Upper lobe of right lung (tissue), 1 donor: ENCODE measurements at places on chromosomes 1 and 21.

DNA sequence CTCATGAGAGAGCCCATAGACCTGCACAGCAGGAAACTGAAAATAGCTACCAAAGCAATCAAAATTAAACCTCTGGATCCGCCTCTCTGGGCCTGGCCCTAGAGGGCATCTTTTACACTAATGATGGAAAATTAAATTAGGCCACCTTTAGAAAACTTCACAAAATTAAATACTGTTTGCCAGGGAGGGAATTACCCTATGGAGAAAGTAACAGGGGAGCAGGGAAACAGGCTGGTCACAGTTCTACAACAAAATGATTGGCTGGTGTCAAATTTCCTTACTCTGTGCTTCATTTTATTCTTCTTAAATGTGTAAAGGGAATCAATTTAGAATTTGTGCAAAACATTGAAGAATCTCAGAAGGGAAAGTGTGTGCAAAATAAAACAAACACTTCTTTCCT, 62.4 kb downstream of the SPATA46 start:
- no peaks in the 10 kb centered on the region for H3K4me1 ChIP-seq
- no peak overlapping the region for H3K4me3 ChIP-seq
- DNase-seq: no peak
- H3K27ac ChIP-seq: no peak overlapping the region
- no peaks in the 10 kb centered on the region for H3K36me3 ChIP-seq

DNA sequence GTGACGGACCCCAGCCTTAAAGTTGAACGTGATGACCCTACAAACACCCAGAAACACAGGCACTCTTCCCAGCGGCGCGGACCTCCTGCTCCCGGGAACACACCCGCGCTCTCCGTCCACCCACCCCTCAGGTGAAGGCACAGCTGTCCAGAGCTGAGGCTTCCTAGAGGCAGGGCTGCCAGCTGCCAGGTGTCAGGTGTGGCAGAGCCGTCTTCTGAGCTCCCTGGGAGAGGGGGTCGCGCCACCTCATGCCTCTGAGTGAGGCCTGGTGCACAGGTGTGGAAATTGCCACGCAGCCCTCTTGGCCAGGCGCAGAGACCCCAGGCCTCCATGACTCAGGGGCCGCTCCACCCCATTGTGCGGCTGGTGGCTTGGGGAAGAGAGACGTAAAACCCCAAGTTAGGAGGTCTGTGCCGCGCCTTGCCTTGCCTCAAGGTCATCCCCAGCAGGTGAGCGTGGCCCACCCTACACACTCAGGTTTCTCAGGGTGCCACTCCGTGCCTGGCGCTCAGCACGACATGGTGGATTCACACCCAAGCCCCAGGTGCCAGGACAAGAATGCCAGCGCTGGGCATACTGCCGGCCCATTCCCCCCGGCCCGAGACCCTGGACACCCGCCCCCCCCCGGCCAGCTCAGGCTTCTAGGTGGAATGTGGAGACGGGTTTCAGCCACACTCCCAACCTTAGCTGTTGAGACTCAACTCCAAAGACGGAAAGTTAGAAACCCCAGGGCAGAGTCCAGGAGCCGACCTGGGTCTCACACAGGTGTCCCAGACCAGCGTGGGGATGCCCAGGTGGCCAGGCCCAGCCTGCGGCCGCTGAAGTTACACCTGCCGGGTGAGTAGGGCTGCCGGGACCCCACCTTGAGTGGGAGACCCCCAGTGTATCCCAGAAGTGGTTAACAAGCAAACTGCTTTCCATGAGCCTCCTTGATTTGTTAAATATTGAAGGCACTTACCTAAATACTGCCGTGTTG, 8.4 kb downstream of the FAAP20 start:
- H3K27ac ChIP-seq: no peak overlapping the region
- no peaks in the 10 kb centered on the region for H3K27me3 ChIP-seq
- H3K4me3 ChIP-seq: no peak overlapping the region
- peaks cover 20% of the 10 kb centered on the region for H3K4me1 ChIP-seq
- peak; percentile 64 for DNase-seq

DNA sequence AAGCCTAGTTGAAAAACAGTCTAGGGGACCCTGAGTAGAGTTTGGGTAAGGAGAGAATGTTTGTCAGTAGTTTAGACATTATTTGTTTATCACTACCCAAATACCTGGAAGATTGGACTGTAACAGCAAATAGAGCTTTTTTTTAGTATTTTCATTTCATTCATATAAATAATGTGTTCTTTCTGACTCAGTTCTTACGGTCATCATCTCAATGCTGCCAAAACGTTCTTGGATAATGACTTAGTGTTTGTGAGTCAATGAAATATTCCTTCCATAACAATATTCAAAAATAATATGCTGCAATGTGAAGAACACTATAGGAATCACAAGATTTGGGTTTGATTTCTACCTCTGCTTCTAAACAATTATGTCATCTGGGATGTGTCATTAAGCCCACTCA, 400.0 kb upstream of the PKN2 start:
- no peaks in the 10 kb centered on the region for H3K36me3 ChIP-seq
- H3K27me3 ChIP-seq: no peaks in the 10 kb centered on the region
- DNase-seq: no peak
- no peak overlapping the region for H3K27ac ChIP-seq

DNA sequence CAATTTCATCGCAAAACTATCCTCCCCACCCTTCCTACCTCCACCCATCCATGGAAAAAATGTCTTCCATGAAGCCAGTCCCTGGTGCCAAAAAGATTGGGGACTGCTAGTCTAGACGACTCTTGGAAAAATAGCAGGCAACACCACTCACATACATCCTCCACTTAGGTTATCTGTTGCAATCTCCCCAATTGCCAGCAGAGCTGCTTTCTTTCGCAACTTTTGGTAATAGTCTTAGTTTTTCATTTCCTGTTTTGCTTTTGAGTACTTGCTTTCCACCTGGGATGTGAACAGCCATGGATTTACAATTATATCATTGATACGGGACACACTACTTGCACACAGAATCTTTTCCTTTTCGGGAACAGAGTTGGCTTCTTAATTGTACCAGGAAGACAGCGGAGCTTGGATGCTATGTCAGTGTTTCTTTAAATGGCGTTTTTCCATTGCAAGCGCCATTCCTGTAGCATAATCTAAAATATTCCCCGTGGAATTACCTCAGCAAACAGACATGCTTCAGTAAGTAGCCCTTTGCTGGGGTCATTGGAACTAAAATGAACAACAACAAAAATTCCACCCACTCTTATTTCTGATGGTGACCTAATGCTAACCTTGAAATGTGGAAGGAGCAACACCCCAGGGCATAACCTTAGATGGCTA, 183.3 kb upstream of the ADGRL2 start:
- no peak overlapping the region for H3K27ac ChIP-seq
- no peaks in the 10 kb centered on the region for H3K4me1 ChIP-seq
- H3K27me3 ChIP-seq: no peaks in the 10 kb centered on the region
- DNase-seq: no peak
- H3K36me3 ChIP-seq: no peaks in the 10 kb centered on the region

DNA sequence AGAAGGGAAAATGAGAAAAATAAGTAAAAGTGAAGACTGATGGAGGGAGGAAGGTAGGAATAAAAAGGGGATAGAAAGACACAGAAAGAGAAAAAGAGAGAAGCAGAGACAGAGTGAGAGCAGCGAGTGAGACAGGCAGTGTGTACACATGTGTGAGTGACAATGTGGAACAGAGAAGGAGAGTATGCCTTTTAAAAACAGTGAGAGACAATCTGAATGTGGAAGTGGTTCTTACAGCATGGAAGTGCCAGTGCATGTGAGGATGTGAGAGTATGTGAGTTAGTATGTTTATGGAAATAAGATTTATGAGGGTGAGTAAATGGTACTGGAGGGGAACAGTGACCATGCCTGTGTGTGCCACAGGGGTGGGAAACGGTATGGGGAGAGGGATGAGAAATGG, 1.2 kb downstream of the NEGR1 start:
- H3K4me3 ChIP-seq: peak overlapping the region; percentile 70
- H3K36me3 ChIP-seq: no peaks in the 10 kb centered on the region
- DNase-seq: no peak
- H3K27ac ChIP-seq: no peak overlapping the region

GRCh38 chr1:235012436-235013210, 116.0 kb downstream of the TOMM20 start:
- no peak overlapping the region for H3K4me3 ChIP-seq
- DNase-seq: no peak
- no peaks in the 10 kb centered on the region for H3K36me3 ChIP-seq
- no peaks in the 10 kb centered on the region for H3K27me3 ChIP-seq

- H3K4me3 ChIP-seq: peak overlapping the region; percentile 92
- H3K36me3 ChIP-seq: no peaks in the 10 kb centered on the region
- H3K27ac ChIP-seq: peak overlapping the region; percentile 77
- no peaks in the 10 kb centered on the region for H3K27me3 ChIP-seq
- peaks cover 14% of the 10 kb centered on the region for H3K4me1 ChIP-seq
Measured at GRCh38 chr1:11680270-11681070, 478 bp downstream of the MAD2L2 start.

DNA sequence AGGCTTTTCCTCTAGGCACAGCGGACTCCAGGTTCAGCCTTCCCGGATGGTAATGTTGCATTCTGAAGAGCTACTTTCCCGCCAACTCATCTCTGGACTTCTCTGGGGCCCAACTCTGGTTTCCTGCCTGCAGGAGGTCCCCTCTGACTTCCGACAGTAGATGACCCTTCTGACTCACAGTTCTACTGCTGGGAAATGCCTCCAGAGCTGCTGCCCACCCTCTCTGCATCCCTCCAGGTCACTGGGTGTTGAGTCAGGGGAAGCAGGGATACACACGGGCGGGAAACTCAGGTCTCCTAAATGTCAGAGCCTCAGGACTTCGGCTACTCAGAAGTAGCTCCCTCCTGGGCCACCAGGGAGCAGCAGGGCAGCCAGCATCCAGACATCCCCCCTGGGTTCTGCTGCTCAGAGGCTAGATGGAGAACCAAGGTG, 2.1 kb upstream of the KIF21B start:
- peaks cover 62% of the 10 kb centered on the region for H3K4me1 ChIP-seq
- H3K36me3 ChIP-seq: no peaks in the 10 kb centered on the region
- no peaks in the 10 kb centered on the region for H3K27me3 ChIP-seq
- DNase-seq: no peak
- H3K4me3 ChIP-seq: no peak overlapping the region

GRCh38 chr1:2375246-2375922, 16.0 kb downstream of the MORN1 start:
- DNase-seq: peak; percentile 60
- H3K4me1 ChIP-seq: no peaks in the 10 kb centered on the region
- H3K36me3 ChIP-seq: no peaks in the 10 kb centered on the region
- H3K4me3 ChIP-seq: no peak overlapping the region

DNA sequence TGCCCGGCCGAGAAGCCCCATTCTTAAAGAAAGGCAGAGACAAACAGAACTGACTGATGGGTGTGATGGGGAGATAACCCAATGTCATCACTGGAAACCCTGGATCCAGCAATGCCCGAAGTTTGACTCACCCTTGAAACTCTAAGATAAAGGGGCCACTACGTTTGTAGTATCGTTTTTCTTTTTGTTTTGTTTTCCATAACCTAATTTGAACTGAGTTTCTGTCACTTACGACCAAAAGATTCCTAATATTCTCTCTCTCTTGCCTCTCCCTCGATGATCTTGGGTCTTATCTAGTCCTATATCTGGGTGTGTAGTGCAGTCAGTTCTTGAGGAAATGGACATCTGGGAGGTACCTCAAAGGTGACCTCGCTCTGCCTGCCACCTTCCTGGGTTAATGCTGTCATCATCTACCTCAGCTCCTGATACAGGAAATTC, 57.8 kb upstream of the ID3 start:
- H3K4me1 ChIP-seq: peaks cover 7% of the 10 kb centered on the region
- no peak overlapping the region for H3K4me3 ChIP-seq
- no peaks in the 10 kb centered on the region for H3K27me3 ChIP-seq
- no peaks in the 10 kb centered on the region for H3K36me3 ChIP-seq
- no peak overlapping the region for H3K27ac ChIP-seq
- no peak for DNase-seq

GRCh38 chr1:26541816-26542711, 12.5 kb downstream of the RPS6KA1 start:
- H3K27me3 ChIP-seq: no peaks in the 10 kb centered on the region
- H3K27ac ChIP-seq: peak overlapping the region; percentile 86
- H3K36me3 ChIP-seq: peaks cover 9% of the 10 kb centered on the region

GRCh38 chr1:230948301-230948700, 30.4 kb downstream of the TTC13 start:
- no peak overlapping the region for H3K4me3 ChIP-seq
- H3K4me1 ChIP-seq: no peaks in the 10 kb centered on the region
- DNase-seq: no peak
- H3K36me3 ChIP-seq: peaks cover 32% of the 10 kb centered on the region
- H3K27ac ChIP-seq: no peak overlapping the region

DNA sequence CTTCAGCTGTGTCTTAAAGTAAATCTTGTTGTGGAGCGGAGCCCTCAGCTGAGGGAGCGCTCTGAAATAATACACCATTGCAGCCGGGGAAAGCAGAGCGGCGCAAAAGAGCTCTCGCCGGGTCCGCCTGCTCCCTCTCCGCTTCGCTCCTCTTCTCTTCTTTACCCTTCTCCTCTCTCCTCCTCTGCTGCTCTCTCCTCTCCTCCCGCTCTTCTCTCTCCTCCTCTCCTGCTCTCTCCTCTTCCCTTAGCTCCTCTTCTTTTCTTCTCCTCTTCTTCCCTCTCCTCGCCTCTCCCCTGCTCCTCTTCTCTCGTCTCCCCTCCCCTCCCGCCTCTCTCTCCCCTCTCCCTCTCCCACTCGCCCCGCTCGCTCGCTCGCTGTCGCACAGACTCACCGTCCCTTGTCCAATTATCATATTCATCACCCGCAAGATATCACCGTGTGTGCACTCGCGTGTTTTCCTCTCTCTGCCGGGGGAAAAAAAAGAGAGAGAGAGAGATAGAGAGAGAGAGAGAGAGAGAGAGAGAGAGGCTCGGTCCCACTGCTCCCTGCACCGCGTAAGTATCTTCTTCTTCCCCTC, at the start of gene PROX1:
PROX1 (plus strand) TSS at position 47 of the 580 bp plus-strand sequence. CDS start 8,563 bp downstream, outside the sequence.
- peaks cover 21% of the 10 kb centered on the region for H3K4me1 ChIP-seq
- H3K27me3 ChIP-seq: peaks cover 74% of the 10 kb centered on the region
- H3K36me3 ChIP-seq: no peaks in the 10 kb centered on the region
- no peak within 1 kb of the TSS for H3K27ac ChIP-seq

- no peak overlapping the region for H3K4me3 ChIP-seq
- H3K27me3 ChIP-seq: no peaks in the 10 kb centered on the region
- H3K36me3 ChIP-seq: no peaks in the 10 kb centered on the region
- H3K27ac ChIP-seq: no peak overlapping the region
- DNase-seq: no peak
Measured at GRCh38 chr1:36534711-36535412, 52.1 kb upstream of the CSF3R start.

GRCh38 chr1:84995484-84996334, 1.2 kb downstream of the MCOLN2 start:
- H3K4me3 ChIP-seq: peak overlapping the region; percentile 65
- H3K27ac ChIP-seq: no peak overlapping the region
- peaks cover 15% of the 10 kb centered on the region for H3K4me1 ChIP-seq

DNA sequence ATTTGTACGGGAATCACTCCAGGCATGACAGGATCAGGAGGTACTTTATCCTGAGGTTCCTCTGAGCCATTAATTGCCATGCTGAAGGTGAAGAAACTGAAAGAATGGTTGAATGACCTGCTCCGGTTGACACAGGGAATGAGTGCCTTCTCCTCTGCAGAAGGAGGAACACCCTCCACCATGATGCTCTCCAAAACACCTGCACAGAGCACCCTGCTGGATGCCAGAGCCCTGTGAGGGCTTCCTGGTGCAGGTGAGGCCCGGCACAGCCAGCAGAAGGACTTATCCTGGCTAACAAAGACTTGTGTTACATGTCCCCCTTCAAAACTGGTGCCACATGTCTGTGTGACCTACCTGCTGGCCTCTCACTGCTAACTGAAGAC, 14.3 kb upstream of the LBR start:
- H3K36me3 ChIP-seq: no peaks in the 10 kb centered on the region
- H3K27me3 ChIP-seq: no peaks in the 10 kb centered on the region
- H3K4me3 ChIP-seq: no peak overlapping the region
- no peak overlapping the region for H3K27ac ChIP-seq

GRCh38 chr21:37866027-37866426, 50.2 kb downstream of the KCNJ6 start:
- H3K27me3 ChIP-seq: no peaks in the 10 kb centered on the region
- H3K4me3 ChIP-seq: no peak overlapping the region
- H3K36me3 ChIP-seq: no peaks in the 10 kb centered on the region
